ENCODE measurements at places on chromosomes 7 and 10. TPM values are rescaled to one million over a fixed set of nuclear protein-coding genes. Genes with fewer than 3 reads are reported as not detected.
A peak's percentile ranks its signal among the peaks of the same experiment; 100 is the strongest.

EBLN1 gene
- total RNA-seq = not detected

DNA sequence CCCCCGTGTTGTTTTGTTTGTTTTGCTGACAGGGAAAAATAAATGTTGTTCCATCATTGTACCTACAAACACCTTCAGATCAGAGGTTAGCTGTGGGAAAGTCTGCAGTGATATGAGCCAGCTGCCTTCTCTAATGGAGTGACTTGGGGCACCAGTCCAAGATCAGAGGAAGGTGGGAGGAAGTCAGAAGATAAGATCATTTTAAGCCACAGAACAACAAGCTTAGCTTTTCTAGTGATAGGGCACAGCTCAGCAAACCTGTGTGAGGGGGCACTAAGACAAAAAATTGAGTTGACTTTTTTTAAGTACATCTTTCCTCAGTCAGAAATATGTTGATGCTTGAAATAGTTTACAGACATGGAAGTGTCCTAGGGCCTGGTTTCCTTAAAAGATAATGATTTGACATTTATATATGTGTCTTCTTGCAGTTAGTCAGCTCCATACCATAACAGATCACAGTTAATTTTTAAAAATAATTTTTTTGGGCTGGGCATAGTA is 240.3 kb upstream of the KAT6B start:
- H3K27me3 ChIP-seq = no peaks in the 10 kb centered on the region
- H3K27ac ChIP-seq = no peak overlapping the region
- H3K36me3 ChIP-seq = no peaks in the 10 kb centered on the region
- H3K4me1 ChIP-seq = peaks cover 14% of the 10 kb centered on the region

GRCh38 chr10:133039107-133039802 is 48.5 kb upstream of the ADGRA1 start:
- H3K27ac ChIP-seq = no peak overlapping the region
- no peak for DNase-seq
- H3K4me3 ChIP-seq = no peak overlapping the region
- no peaks in the 10 kb centered on the region for H3K4me1 ChIP-seq
- H3K27me3 ChIP-seq = peaks cover 54% of the 10 kb centered on the region

GRCh38 chr10:4384245-4384644 is 441.8 kb upstream of the AKR1E2 start:
- H3K4me3 ChIP-seq = no peak overlapping the region
- peak overlapping the region; percentile 17 for H3K27ac ChIP-seq
- H3K27me3 ChIP-seq = no peaks in the 10 kb centered on the region
- peak; percentile 26 for DNase-seq

PKD2L1 gene
- not detected for total RNA-seq

DNA sequence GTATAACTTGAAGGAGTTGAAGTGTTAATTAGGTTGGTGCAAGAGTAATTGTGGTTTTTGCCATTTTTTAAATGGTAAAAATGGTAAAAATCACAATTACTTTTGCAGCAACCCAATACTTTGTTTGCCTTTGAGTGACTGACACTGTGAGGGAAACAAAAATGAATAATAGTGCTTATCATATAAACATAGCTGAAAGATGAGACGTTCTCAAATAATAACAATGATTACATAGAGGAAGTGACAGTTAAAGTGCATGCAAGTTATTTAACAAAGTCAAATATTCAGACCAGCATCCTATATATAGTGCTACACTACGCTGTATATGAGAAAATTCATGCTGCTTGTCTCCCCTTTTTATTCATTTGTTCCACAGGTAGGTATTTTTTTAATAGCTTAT is 4.7 kb upstream of the HBP1 start:
- no peak overlapping the region for H3K4me3 ChIP-seq
- no peaks in the 10 kb centered on the region for H3K36me3 ChIP-seq
- no peaks in the 10 kb centered on the region for H3K27me3 ChIP-seq
- no peak for DNase-seq
- no peak overlapping the region for H3K27ac ChIP-seq

- H3K4me3 ChIP-seq = no peak overlapping the region
- no peaks in the 10 kb centered on the region for H3K27me3 ChIP-seq
- H3K4me1 ChIP-seq = peaks cover 66% of the 10 kb centered on the region
- peaks cover 16% of the 10 kb centered on the region for H3K36me3 ChIP-seq
These were observed 6.9 kb downstream of the ITPRIP start for GRCh38 chr10:104331208-104331838.

LIPM gene
- total RNA-seq = not detected

ABI1 gene
- 62.5 TPM for total RNA-seq

- no peaks in the 10 kb centered on the region for H3K4me1 ChIP-seq
- H3K27me3 ChIP-seq = peaks cover 45% of the 10 kb centered on the region
- H3K36me3 ChIP-seq = no peaks in the 10 kb centered on the region
- no peak for DNase-seq
- no peak overlapping the region for H3K4me3 ChIP-seq
These were observed 39.2 kb downstream of the PAPOLB start for GRCh38 chr7:4822677-4823076.

GRCh38 chr10:129745186-129745750 is 218.8 kb downstream of the EBF3 start:
- no peak for DNase-seq
- H3K4me3 ChIP-seq = no peak overlapping the region

ACADSB gene
- total RNA-seq = 10.3 TPM

DNA sequence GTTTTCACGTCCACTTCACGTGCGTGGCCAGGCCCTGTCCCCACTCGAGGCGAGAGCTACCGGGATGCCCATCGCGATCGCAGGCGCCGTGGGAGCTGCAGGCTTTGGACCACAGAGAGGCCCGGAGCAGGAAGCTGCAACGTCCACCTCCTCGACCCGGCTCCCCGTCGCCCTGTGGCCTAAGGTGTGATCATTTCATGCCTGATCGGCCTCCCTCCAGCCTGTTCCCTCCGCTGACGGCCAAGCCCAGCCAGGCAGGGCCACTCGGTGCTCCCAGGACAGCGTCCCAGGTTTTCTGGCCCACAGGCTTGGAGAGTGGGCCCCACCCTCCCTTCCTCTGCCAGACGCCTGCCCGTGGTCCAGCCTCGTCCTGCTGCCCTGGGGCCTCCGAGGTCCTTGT is 19.6 kb downstream of the KNDC1 start:
- no peak overlapping the region for H3K4me3 ChIP-seq
- DNase-seq = no peak
- no peak overlapping the region for H3K27ac ChIP-seq
- no peaks in the 10 kb centered on the region for H3K4me1 ChIP-seq
- no peaks in the 10 kb centered on the region for H3K27me3 ChIP-seq

PLAU gene
- total RNA-seq = 4.7 TPM

GSTO1 gene
- 247 TPM for total RNA-seq

GRCh38 chr7:28360739-28361138 is 51.6 kb upstream of the CREB5 start:
- no peak for DNase-seq
- no peak overlapping the region for H3K27ac ChIP-seq
- H3K36me3 ChIP-seq = no peaks in the 10 kb centered on the region
- H3K27me3 ChIP-seq = peaks cover 5% of the 10 kb centered on the region
- peaks cover 8% of the 10 kb centered on the region for H3K4me1 ChIP-seq

DNA sequence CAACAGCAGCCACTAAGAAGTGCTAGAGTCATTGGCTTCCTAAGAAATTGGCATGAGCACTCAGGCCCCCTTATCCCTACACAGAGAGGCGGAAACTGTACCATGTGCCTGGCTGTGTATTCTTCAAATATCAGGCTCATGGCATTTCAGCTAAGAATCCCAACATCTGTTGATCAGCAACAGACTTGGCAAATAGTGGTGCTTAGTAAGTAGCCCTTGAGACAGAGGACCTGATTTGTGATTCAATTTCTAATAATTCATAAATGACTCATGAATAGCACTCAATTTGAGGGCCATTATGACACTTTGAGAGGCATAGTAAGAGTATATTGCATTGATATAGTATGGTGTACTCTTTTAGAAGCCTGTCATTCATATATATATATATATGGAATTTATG is 309.1 kb downstream of the LRMDA start:
- H3K4me1 ChIP-seq = no peaks in the 10 kb centered on the region
- H3K27me3 ChIP-seq = no peaks in the 10 kb centered on the region
- no peak overlapping the region for H3K27ac ChIP-seq
- no peak overlapping the region for H3K4me3 ChIP-seq
- no peaks in the 10 kb centered on the region for H3K36me3 ChIP-seq

GRCh38 chr7:121689749-121690148 is 183.2 kb upstream of the PTPRZ1 start:
- H3K36me3 ChIP-seq = no peaks in the 10 kb centered on the region
- no peaks in the 10 kb centered on the region for H3K4me1 ChIP-seq
- H3K27me3 ChIP-seq = no peaks in the 10 kb centered on the region

- H3K36me3 ChIP-seq = no peaks in the 10 kb centered on the region
- no peak overlapping the region for H3K4me3 ChIP-seq
- no peak for DNase-seq
These were observed 1.7 kb upstream of the IGFBP3 start for GRCh38 chr7:45922810-45923209.

DNA sequence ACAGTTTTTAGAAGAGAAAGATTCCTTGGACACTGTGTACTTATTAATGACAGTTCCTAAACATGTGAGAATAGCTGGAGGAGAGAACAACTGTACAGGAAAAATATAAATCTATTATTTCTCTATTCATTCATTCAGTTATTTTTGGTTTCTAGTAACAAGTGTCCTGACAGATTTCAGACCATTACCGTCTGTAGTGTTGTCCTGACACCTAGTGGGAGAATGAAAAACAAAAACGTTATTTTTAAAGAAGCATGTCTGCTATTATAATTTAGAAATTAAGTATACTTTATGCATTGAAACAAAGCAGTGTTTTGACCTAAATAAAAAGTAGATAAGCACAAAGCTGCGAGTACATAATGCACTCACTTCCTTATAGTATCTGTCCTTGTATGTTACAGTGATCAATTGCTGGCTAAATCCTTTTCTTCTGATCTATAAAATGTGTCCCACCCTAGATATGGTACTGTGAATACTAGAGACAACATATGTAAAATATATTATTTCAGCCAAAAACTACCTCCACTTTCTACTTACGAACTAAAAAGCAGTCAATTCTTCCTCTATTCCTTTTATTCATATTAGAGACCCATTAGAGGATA is 575.6 kb downstream of the ARL4A start:
- H3K36me3 ChIP-seq = no peaks in the 10 kb centered on the region
- H3K4me3 ChIP-seq = no peak overlapping the region
- no peaks in the 10 kb centered on the region for H3K4me1 ChIP-seq
- H3K27ac ChIP-seq = no peak overlapping the region
- no peaks in the 10 kb centered on the region for H3K27me3 ChIP-seq

KIF20B gene
- 40.1 TPM for total RNA-seq

GRCh38 chr7:90512821-90513254 is 43.4 kb downstream of the PTTG1IP2 start:
- H3K4me1 ChIP-seq = no peaks in the 10 kb centered on the region
- DNase-seq = no peak
- no peak overlapping the region for H3K4me3 ChIP-seq
- H3K27ac ChIP-seq = no peak overlapping the region

GRCh38 chr10:2476812-2477553 is 590.4 kb upstream of the PFKP start:
- no peak overlapping the region for H3K27ac ChIP-seq
- no peaks in the 10 kb centered on the region for H3K36me3 ChIP-seq
- peaks cover 2% of the 10 kb centered on the region for H3K27me3 ChIP-seq

UNCX gene
- total RNA-seq = not detected

AKR1C2 gene
- 0.18 TPM for total RNA-seq

GRCh38 chr10:75552171-75552570 is 120.7 kb downstream of the LRMDA start:
- peaks cover 16% of the 10 kb centered on the region for H3K4me1 ChIP-seq
- H3K36me3 ChIP-seq = no peaks in the 10 kb centered on the region
- no peaks in the 10 kb centered on the region for H3K27me3 ChIP-seq
- no peak overlapping the region for H3K4me3 ChIP-seq
- no peak for DNase-seq
- no peak overlapping the region for H3K27ac ChIP-seq

DNA sequence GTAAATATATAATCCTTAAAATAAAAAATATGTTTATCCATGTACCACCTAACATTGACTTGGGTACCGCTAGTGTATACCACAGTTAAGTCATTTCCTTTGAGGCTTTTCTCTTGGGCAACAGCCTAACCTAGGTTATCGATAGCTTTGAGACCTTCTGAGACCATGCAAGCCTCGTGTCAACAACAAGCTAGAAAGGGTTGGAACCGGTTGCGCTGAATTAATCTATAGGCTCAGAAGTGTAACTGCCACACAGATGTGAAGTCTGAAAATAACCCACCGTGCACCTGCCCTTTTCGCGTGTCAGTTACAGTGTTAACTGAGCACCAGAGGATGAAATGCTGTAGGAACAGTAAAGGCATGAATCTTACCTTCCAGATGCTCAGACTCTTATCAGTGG is 59.8 kb downstream of the ARID5B start:
- DNase-seq = no peak
- H3K36me3 ChIP-seq = peaks cover 17% of the 10 kb centered on the region
- no peak overlapping the region for H3K27ac ChIP-seq
- peaks cover 16% of the 10 kb centered on the region for H3K4me1 ChIP-seq
- no peaks in the 10 kb centered on the region for H3K27me3 ChIP-seq

GRCh38 chr10:123494301-123494808 is 171.8 kb upstream of the GPR26 start:
- H3K4me3 ChIP-seq = no peak overlapping the region

DNA sequence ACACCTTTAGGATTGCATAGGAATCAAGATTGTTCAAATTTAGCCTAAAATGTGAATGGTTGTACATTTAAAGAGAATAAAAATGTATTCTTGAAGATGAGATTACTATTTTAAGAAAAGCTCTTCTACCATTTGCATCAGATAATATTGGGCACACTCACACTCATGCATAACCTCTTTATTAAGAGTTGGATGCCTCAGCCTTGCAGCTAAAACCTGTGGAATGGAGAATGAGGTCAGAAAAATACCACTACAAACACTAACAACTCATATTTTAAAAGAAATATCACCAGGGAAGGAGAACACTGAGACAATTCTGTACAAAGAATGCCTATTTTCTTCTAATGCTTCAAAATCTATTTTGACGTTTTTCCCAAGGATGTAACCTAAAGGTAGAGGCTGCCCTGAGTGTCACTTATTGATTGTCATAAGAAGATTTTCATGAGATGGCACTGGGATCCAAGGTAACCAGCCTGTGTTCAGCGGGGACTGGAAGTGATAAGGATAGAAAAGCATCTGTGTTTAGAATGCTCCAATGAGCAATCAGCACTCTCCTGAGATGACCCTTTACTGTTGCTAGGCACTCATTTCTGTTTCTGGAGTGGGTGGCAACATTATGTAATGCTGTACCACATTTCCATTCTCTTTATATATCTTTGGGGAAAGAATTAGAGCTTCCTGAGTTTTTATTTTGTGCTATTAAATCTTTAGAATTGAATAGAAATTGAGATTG is 26.6 kb downstream of the REEP3 start:
- H3K4me3 ChIP-seq = no peak overlapping the region
- peaks cover 5% of the 10 kb centered on the region for H3K36me3 ChIP-seq
- H3K4me1 ChIP-seq = peaks cover 13% of the 10 kb centered on the region
- no peak for DNase-seq
- H3K27ac ChIP-seq = no peak overlapping the region
